Pancreas (tissue), 10 donors: ENCODE measurements at places on chromosomes 6 and 20. TPM values are rescaled to one million over a fixed set of nuclear protein-coding genes. Genes with fewer than 3 reads are reported as not detected.

CYP24A1 gene
- not detected for total RNA-seq

NNAT gene
- total RNA-seq: not detected

SIGLEC1 gene
- total RNA-seq: 2.7 TPM

MTG2 gene
- total RNA-seq: 13.1 TPM

ZNFX1 gene
- 11.6 TPM for total RNA-seq

LY6G6D gene
- not detected for total RNA-seq
